ENCODE measurements at places on chromosomes 4 and X.

DNA sequence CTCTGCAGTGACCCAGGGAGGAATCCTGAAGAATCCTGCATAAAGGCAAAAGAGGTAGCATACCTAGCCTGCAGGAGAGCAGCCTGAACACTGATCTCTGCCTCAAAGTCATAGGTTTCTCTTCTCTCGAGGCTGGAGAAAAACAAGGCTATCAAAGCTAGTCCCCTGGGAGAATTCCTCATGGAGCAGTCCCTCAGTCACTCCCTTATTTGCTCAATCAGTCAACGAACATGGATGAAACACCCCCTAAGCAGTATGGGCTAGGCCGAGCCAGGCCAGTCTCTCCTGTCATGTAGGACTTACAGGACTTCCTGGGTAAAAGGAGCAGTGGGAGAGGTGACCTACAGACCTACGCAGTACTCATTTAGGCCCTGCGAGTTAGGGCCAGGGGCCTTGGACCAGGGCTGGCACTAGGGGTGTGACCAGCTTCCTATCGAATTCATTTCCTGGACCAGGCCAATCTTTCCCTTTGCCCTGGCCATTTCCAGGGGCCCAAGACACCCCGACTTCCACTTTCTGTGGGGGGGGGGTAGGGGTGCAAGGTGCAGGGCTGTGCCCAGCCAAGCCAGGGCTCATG, 164.1 kb downstream of the EFNB1 start:
- DNase-seq, result no peak

- DNase-seq, result no peak
Measured at GRCh38 chr4:185463541-185463940, 8.0 kb downstream of the CCDC110 start.

- no peak for DNase-seq
Measured at GRCh38 chrX:150676221-150676620, 17.0 kb upstream of the MTMR1 start.

DNA sequence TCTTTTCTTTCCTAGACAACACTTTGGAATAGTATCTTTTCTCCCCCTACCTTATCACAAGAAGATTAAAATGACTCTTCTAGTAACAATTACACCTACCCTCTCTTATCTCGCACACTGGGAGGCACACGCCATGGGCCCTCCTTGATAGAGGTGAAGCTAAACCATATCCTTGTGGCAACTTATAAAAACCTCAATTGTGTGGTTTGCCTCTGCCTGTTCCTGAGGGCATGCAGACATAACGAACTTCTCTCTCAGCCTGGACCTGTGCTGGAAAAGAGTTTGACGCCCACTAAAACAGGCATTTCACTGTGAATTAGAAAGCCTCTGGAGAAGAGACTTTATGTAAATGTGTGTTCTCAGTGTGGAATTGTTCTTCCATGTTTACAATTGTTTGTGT, 141.2 kb downstream of the NDST3 start:
- DNase-seq, result no peak

- no peak for DNase-seq
Measured at GRCh38 chr4:83129264-83129663, 14.7 kb upstream of the PLAC8 start.

GRCh38 chr4:76791479-76791878, 106.5 kb downstream of the SOWAHB start:
- DNase-seq, result no peak

- no peak for DNase-seq
Measured at GRCh38 chr4:18021470-18021719, 160 bp downstream of the LCORL start.

DNA sequence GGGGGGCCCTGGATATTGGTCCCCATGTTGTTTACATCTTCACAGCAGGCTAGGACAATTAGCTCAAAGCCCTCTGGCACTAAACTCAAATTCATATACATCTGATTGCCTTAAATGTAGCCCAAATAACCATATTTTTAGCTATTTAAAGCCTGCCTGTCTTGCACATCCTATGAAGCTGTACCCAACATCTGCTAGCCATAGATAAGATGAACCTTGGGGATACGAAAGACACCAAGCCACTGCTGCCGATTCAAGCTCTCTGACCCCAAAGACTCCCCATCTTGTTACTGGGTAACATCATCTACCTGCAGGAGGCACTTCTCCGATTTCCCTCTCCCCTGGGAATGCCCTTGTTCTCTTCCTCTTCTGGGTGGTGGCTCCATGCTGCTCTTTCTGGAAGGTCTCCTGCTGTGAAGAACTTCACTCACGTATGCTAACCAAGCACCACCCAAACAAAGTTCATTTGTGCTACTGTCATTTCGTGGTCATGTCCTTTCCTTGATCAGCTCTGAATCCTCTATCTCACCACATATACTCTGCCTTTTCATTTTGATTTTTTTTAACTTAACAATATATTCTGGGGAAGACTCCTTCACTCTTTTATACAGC, 107.7 kb upstream of the ATXN3L start:
- no peak for DNase-seq

GRCh38 chrX:9204560-9204959, 170.6 kb upstream of the FAM9B start:
- no peak for DNase-seq

GRCh38 chr4:70518716-70519115, 347 bp downstream of the AMTN start:
- no peak for DNase-seq

DNA sequence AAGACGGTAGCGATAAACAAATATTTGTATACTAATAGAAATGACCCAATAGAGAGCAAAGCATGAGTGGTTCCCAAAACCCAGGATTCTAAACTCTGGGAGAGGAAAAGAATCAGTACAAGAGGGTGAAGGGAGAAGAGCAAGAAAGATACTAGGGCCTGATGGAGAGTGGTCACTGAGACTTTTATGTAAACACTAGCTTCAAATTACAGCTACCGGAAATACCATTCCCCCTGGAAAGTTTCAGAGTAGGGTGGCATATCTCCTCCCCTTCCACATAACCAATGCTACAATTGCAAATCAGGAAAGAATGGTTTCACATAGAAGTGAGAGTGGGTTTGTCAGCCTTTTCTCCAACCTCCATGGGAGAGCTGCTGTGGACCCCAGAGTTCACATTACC, 77.1 kb downstream of the EIF4E start:
- DNase-seq, result no peak

- no peak for DNase-seq
Measured at GRCh38 chrX:20265726-20266681, 705 bp downstream of the RPS6KA3 start.

DNA sequence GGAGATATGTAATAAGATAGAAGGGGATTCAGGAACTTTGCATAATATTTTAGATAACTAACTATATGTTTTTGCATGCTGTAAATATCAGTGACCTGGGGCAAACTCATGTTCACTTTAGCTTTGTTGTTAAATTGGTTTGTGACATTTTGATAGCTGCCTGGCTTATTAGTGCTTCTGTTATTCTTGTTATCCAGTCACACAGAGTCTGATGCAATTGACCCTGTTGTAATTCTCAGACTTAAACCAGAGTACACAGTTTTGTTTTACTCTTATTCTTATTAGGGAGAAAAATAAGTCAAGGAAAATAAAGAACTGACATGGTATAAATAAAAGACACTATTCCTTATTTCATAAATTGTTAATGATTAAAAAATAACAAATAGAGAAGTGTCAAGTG, 516.7 kb upstream of the SLIT2 start:
- DNase-seq, result no peak

DNA sequence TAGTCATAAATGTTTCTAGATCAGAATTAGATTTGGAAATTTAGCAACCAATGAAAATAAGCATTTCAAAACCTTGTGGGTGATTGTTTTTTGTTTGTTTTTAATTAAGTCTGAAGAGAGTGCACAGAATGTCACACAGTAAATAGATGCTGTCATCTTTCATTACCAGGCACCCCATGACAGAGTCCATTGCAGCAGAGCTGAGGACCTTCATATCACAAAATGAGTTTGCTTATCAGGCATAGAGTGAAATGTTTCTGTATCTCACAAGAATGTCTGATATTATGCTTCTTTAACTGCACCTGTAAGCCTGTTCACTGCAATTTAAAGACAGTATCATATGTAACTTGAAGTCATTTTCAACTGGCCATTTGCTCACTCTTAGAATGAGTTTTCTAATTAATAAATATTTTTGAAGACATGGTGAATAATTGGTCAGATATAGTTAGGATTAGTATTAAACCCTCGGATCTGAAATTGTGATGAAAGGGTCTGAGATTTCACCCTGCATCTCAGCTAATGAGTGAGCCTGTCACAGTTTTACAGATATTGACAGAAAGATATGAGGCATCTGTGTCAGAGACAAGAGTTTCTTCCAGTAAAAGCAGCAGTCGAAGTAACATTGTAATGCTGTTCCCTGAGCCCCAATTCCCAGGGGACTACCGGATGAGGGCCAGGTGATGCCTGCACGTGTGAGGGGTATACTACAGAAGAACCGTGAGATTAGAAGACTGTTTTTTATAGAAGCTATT, 416.4 kb downstream of the CCSER1 start:
- no peak for DNase-seq
